CD4-positive, alpha-beta T cell treated with Interferon gamma for 1 hour (primary cell): ENCODE measurements at places on chromosomes 13 and 19.

- no peak for DNase-seq
These were observed 15.5 kb downstream of the ZSWIM9 start for GRCh38 chr19:48186015-48186414.

DNA sequence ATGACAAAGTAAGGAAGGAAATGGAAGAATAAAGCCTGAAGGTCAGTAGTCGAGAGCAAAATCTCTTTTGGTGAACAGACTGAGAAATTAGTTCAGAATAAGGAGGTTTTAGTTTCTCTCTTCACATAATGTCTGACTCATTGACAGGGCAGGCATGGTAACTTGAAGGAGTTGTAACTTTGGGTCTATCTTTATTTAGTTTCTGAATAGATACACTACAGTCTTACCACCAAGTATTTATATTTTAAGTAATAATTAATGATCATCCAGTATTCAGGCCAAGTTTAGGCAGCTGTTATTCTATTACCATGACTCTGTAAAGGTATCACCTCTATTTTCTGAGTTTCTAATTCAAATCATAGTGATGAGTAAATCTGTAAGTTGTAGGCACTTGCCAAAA, 219.9 kb downstream of the SPRY2 start:
- DNase-seq = no peak

- DNase-seq = no peak
These were observed 158.2 kb downstream of the NALCN start for GRCh38 chr13:101258071-101258470.

- no peak for DNase-seq
These were observed 14.7 kb upstream of the SLC25A30 start for GRCh38 chr13:45432737-45433380.

DNA sequence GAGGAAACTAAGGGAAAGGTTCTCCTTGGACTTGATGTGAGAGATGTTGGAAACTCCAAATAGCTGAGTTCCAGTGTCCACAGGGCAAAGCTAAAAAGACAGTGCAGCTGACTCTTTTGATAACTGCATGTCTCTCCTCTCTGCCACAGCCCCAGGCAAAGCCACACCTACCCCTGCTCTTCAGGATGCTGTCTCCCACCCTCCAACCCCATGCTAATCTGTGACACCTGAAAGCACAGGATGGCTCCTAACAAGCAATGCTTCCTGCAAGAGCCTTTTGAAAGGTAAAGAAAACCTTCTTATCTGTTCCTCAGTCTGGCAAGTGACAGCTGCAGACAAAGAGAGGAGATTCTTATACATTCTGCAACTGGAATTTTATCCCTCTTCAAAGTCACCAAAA, 14.5 kb downstream of the SLC46A3 start:
- no peak for DNase-seq

DNA sequence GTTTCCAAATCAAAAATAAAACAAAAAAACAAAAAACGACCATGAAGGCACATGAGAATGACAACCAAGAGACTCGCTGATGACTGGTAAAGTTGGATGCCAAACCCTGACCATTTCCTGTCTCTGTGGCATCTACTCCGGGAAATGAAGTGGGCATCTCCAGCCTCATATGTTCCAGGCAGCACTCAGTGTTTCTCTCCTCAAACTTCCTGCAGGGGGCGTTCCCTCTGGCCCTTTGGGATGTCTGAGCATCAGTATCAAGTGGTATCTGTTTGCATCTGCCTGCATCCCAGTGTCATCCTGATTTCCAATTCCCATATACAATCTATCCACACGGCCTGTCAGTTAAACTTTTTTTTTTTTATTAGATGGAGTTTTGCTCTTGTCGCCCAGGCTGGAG, 9.8 kb upstream of the SIGLEC12 start:
- DNase-seq = no peak

- DNase-seq = no peak
These were observed 70.3 kb downstream of the FNDC3A start for GRCh38 chr13:49046002-49046401.

DNA sequence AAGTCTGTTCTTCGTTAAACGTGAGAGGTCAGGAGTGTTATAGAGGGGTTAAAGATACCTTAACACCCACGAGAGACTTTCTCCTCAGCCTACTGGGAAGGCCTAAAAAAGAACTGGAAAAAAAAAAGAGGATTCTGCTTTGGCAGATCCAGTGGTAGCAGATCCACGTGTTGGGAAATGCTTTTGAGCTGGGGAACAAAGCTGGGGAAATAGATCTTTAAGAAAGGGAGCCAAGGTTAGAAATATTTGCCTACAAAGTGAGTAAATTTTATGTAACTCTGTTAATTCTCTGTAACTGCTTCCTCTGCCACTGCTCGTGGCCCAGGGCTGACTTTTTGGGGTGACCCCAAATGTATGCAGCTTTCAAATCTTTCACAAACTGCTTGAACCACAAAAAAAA, 11.7 kb downstream of the RFX2 start:
- no peak for DNase-seq

- peak; percentile 48 for DNase-seq
These were observed 30.1 kb downstream of the WDFY2 start for GRCh38 chr13:51614350-51614786.

GRCh38 chr13:65497265-65497664, 1732.9 kb downstream of the PCDH9 start:
- no peak for DNase-seq

GRCh38 chr13:76446191-76446590, 440.0 kb downstream of the KCTD12 start:
- DNase-seq = no peak

GRCh38 chr19:53621885-53622740, 9.7 kb upstream of the DPRX start:
- DNase-seq = no peak

GRCh38 chr13:43431841-43432240, 354.9 kb downstream of the ENOX1 start:
- no peak for DNase-seq

DNA sequence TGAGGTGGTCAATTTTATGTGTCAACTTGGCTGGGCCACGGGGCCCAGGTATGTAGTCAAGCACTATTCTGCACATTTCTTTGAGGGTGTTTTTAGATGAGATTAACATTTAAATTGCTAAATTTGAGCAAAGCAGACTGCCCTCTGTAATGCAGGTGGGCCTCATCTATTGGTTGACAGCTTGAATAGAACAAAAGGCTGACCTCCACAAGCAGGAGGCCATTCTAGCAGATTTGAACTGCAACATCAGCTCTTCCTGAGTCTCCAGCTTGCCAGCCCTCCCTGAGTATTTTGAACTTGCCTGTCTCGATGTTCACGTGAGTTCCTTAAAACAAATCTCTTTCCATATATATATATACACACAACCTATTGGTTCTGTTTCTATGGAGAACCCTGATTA, 134.8 kb downstream of the DCLK1 start:
- DNase-seq = no peak

DNA sequence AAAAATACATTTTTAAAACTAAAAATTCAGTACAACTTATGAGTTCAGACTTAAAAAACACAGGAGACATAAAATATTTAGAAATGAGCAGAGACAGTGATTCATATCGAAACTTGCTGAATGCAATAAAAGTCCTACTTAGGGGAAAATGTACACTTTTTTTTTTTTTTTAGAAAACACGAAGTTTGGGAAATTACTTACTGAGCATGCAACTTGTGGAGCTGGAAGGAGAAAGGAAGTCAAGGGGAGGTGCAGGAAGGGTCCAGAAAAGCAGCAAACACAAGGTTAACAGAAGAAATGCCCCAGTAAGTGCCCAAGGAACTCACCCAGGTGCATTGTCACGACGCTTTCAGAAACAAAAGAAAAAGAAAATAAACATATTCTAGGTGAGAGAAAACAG, 18.6 kb upstream of the LAIR1 start:
- DNase-seq = no peak

GRCh38 chr19:13102666-13103580, at the start of gene LYL1:
Gene LYL1 (minus strand): TSS chr19:13102858. CDS start chr19:13101171, 1,687 bp downstream.
- DNase-seq = peak; percentile 72
